ENCODE measurements at places on chromosomes 11 and 22.
A peak's percentile ranks its signal among the peaks of the same experiment; 100 is the strongest.

DNA sequence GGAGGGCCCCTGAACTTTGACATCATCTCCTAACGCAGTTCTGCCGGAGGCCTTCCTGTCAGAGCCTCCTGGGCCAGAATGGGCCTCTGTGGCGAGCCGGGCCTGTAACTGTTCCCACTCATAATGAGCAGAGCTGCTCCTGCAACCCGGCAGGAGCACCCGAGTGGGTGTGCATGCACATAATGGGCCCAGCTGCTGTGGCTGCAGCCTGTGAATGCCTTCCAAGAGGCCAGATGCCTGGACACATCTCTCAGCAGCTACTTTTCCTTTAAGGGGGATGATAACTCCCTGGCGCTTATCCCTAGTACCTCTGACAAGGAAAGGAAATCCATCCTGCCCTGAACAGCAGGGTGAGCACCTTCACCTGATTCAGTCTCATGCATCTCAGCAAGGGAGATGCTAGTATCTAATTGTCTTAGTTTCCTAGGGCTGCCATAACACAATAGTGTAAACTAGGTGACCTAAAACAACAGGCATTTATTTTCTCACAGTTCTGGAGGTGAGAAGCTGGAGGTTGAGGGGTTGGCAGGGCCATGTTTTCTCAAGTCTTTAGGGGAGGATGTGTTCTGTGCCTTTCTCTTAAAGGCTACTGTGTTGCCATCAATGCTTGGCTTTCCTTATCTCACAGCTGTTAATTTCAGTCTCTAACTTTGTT is 120.5 kb downstream of the TEAD1 start:
- DNase-seq = no peak

DNA sequence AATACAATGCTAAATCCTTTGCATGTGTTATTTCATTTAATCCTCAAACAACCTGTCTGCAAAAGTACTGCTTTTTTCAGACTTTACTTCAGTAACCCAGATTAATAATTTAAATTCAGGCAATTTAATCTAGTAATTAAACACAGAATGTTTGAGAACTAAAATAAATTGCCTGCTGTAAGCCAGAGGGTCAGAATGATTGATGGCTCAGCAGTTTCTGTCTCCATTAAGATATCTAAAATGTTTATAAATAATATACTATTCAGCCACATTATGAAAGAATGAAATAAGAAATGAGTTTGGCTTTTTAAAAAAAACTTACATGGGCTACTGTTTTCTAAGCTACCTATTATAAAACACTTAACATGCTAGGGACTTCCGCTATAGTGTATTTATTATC is 846.0 kb downstream of the FAM181B start:
- DNase-seq = no peak

DNA sequence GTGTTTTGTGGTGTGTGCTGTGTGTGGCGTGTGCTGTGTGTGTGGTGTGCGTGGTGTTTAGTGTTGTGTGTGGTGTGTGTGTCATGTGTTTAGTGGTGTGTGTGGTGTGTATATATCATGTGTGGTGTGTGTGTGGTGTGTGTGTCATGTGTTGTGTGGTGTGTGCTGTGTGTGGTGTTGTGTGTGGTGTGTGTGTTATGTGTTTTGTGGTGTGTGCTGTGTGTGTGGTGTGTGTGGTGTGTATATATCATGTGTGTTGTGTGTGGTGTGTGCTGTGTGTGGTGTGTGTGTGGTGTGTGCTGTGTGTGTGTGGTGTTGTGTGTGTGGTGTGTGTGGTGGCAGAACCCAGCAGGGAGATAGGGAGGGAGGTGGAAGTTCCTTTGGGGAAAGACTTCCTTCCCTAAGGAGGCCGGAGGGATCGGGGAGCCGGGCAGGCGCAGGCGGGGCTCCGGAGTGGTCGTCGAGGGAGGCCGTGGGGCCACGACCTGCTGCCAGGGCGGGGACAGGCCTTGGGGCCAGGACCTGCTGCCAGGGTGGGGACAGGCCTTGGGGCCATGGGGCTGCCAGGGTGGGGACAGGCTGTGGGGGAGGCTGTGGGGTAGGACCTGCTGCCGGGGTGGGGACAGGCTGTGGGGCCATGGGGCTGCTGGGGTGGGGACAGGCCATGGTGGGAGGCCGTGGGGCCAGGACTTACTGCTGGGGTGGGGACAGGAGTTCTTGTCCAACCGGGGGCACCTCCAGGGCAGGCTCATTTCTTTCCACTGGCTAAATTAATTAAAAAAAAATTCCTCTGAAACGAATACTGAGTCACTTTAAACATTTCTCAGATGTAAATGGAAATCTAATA is 15.2 kb downstream of the PIM3 start:
- no peak for DNase-seq

GRCh38 chr11:46102843-46103242 is 18.4 kb downstream of the PHF21A start:
- no peak for DNase-seq

DNA sequence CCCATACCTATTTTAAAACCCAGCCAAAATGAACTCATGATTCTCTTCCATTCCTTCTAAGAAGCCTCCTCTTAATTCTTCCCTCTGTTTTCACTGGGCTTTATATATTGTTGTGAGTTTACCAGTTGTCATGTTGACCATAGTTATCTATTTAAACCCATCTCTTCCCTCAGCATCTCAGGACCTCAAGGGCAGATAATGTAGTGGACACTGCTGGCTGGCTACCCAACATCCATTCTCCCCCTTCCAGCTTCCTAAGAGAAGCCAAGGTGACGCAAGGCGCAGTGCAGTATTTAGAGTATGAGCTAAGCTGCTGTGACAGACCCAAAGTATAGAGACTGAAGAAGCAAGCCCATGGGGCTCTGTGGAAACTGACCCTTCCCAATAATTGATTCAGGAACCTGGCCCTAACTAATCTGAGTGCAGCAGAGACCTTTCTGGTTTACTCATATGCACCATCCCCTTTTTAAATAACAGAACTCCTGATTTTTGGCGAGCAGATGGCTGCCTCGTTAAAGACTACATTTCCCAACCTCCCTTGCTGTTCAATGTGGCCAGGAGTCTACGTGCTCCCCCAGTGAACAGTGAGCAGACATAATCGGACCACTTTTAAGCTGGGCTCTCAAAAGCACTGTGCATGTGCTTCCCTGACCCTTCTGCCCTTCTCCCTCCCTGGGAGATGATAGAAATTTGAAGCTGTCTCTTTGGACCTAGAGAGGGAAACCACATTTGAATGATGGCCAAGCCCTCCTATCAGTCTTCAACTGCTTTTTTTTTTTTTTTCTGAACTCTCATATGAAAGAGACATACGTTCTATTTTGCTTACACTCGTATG is 28.1 kb upstream of the CREB3L1 start:
- no peak for DNase-seq

DNA sequence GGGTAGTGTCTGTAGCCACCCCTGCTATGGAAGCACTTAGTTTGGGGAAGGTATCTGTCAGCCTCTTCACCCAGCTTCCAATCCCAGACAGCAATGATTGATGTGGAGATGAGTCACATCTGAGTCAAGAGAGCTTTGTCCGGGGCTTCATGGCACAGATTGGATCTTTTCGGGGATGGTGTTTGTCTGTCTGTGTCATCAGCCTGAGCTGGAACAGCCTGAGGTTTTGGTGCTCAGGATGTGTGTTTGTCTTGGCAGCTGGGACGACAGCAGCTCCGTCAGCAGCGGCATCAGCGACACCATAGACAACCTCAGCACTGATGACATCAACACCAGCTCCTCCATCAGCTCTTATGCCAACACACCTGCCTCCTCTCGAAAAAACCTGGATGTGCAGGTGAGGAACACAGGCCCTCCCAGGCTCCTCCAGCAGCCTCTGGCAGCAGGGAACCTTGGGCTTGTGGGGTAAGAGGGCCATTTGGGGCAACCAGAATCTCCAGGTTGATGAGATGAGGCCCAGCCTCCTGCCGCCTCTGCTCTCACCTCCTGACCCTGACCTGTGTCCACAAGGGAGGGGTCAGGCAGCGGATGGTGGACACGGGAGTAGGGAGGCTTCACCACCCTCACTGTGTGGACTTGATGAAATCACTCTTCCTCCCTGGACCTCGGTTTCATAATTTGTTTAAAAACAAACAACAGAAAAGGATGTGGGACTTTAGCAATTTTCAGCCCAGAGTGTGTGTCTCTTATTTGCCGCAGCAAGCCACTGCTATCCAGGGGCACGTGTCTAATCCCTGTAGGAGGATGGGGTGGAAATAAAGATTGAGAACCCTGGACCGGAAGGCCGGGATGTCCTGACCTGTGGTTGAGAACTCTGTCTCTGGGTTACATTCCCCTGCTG is 124.3 kb downstream of the DBX1 start:
- no peak for DNase-seq

- DNase-seq = no peak
These were observed 15.4 kb downstream of the P2RY6 start for GRCh38 chr11:73287400-73288101.

GRCh38 chr11:13697710-13698109 is 29.2 kb downstream of the FAR1 start:
- DNase-seq = no peak

GRCh38 chr22:17974703-17975372 is 49.5 kb downstream of the MICAL3 start:
- DNase-seq = no peak

GRCh38 chr22:43094085-43094484 is 4.9 kb upstream of the TTLL1 start:
- DNase-seq = peak; percentile 54
